ENCODE measurements at places on chromosomes 1 and 21. TPM values are rescaled to one million over a fixed set of nuclear protein-coding genes. Genes with fewer than 3 reads are reported as not detected.
A peak's percentile ranks its signal among the peaks of the same experiment; 100 is the strongest.

DNA sequence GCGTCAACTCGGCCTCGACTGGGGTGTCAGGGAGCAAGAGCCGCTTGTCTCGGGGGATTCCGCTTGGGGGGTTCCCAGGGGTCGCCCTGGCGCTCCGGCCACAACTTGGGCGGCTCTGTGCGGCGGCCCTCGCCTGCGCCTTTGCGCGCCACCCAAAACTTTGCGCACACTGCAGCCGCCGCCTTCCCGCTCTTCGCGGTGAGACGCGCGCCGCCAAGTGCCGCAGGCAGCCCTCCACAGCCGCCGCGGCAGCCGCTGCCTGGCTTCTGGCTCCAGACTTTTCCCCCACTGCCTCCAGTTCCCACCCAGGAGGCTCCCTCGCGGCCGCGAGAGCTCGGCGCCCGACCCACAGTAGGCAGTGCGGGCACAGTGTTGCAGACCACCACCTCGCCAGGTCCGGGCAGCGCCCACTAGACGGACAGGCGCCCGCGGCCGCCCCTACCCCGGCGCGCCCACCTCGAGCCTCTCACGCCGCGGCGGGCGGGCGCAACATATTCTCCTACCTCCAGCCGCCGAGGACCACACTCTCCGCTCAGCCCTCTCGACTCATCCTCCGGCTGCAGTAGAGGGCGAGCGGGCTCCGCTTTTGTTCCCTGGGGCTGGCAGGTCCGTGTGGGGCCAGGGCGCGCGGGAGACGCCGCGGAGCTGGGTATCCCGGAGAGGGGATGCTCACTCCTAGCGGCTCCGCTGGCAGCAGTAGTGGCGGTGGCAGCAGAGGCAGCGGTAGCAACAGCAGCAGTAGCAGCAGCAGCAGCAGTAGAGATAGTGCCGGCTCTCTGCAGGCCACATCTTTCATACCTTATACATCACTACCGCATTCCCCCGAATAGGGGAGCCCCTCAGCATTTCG is 296.6 kb downstream of the OMA1 start:
- peaks cover 42% of the 10 kb centered on the region for H3K27me3 ChIP-seq
- no peaks in the 10 kb centered on the region for H3K36me3 ChIP-seq

Gene SYNJ1
- 17.4 TPM for total RNA-seq

Gene FAM177B
- total RNA-seq, result 2.2 TPM

Gene FNDC7
- total RNA-seq, result 0.32 TPM

GRCh38 chr1:40936931-40937339 is 42.6 kb upstream of the CTPS1 start:
- H3K4me1 ChIP-seq, result no peaks in the 10 kb centered on the region
- no peak for DNase-seq
- no peak overlapping the region for H3K4me3 ChIP-seq
- no peaks in the 10 kb centered on the region for H3K27me3 ChIP-seq
- H3K36me3 ChIP-seq, result no peaks in the 10 kb centered on the region

Gene SLC6A9
- total RNA-seq, result 1.1 TPM

Gene DDX59
- total RNA-seq, result 36.7 TPM

Gene FMO2
- 0.40 TPM for total RNA-seq

DNA sequence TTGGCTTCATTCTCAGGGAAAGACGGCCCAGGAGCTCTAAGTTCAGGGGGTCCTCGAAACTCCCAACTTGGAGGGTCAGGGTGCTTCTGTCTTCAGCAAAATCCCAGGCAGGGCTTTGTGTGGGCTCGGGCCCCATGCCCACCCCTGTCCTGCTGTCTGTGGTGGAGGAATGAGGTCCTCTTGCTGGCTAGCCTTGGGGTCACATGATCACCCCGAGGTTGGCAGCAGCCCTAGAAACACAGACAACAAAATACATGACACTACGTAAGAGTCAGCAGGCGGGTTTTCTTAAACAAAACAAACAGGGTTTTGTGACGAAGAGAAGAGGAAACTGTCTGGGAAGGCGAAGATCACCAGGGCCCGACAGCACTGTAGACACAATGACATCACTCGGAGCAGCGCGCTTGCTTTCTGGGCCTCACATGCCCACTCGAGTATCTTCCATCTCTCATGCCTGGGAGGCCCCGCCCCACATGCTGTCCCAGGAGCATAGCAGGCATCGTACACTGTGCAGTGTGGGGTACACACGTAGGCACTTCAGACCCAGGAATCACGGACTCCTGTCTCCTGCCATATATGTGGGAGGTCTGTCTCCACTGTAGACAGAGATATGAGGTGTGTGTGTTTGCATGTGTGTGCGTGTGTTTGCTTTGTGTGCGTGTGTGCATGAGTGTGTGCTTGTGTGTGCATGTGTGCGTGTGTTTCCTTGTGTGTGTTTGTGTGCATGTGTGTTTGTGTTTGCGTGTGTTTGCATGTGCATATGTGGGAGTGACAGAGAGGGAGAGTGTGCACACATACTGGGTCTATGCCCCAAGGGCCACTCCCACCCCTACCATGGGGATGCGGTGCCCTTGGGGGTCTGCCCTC is 94.7 kb downstream of the SIK1 start:
- H3K4me1 ChIP-seq, result no peaks in the 10 kb centered on the region
- DNase-seq, result no peak
- no peaks in the 10 kb centered on the region for H3K36me3 ChIP-seq
- H3K27ac ChIP-seq, result peak overlapping the region; percentile 77

Gene NES
- 50.5 TPM for total RNA-seq

Gene JAK1
- 210 TPM for total RNA-seq

DNA sequence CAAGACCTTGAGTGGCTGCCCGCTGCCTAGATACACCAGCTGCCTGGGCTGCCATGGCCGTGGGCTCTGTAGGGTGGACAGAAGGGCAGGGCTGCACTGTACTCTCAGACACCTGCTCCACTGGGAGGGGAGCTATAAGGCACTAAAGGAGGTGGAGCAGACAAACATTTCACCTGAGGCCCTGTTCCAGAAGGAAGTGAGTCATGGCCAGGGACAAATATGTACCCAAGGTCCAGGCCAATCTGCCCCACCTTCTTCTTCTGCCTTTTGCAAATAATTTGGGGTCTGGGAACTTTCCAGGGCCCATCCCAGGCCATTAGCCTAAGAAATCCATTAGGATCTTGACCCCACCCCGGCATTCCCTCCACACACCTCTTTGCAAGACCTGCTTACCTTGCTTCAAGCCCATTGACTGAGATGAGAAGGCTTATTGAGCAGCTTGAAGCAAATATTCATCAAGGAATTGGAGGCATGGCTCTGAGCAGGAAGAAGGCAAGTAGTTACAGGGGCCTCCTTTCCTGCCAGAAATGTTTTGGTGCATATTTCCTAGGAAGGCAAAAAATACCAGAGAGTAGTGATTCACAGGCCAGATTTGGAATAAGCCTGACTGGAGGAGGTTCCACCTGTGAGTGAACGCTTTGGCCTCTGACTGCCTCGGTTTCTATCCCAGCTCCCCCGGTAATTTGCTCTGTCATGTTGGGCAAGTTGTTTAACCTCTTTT is at the start of gene CAPN8:
Gene CAPN8, minus strand, starts transcription at position 110 of the 721 bp plus-strand sequence. Its CDS starts 55 bp downstream, at position 55.
- no peaks in the 10 kb centered on the region for H3K27me3 ChIP-seq
- no peaks in the 10 kb centered on the region for H3K4me1 ChIP-seq
- no peaks in the 10 kb centered on the region for H3K36me3 ChIP-seq
- no peak within 1 kb of the TSS for H3K27ac ChIP-seq

GRCh38 chr1:47334765-47335435 is 1.3 kb downstream of the CMPK1 start:
- no peaks in the 10 kb centered on the region for H3K36me3 ChIP-seq
- H3K27ac ChIP-seq, result peak overlapping the region; percentile 99
- no peaks in the 10 kb centered on the region for H3K27me3 ChIP-seq
- H3K4me3 ChIP-seq, result peak overlapping the region; percentile 86
- DNase-seq, result no peak

DNA sequence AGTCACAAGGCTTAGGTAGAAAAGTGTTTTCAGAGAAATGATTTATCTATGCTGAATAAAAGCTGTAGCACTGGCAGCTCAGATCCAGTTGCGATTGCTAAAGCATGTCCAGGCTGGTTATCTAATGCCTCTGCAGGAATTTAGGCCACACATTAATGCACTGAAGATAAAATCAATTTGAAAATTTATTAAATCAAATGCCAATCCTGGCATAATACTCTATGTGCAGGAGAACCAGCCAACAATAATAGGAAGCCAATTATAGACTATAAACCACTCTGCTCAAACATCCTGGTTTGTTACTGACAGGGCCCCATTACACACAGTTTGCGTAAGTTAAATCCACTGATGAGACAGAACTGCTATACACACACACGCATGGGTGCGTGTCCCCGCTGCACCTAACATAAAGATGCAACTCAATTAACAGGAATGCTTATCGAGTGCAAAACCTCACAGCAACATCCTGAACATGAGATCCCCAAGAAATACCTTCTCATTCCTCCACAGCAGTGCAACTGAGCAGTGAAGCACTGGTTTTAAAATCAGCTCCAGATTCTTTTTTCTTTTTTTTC is 40.6 kb downstream of the PTP4A2 start:
- no peak for DNase-seq
- peaks cover 9% of the 10 kb centered on the region for H3K4me1 ChIP-seq
- no peaks in the 10 kb centered on the region for H3K36me3 ChIP-seq

DNA sequence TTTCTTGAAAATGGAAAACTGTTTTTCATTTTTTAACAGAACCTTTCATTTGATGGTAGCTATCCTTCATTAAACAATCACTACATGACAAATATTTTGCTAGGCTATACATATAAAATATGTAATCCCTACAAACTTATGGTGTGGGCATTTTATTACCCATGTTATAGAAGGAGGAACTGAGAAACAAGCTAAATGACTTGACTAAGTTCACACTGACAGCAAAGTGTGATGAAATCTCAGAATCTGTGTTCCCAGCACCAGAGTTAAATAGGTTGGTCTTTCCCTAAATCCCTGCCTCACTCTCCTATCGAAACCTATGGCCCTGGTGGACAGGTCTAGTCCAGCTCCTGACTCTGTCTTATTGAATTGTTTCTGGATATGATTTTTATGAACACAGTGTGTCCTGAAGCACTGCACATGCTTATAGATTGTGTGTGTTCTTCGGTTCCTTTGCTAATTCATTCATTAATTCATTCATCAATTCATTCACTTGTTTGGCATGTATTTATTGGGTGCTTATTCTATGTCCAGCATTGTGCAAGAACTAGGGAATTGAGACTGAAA is 301.0 kb downstream of the GRIK1 start:
- no peaks in the 10 kb centered on the region for H3K36me3 ChIP-seq
- no peak overlapping the region for H3K4me3 ChIP-seq
- no peak overlapping the region for H3K27ac ChIP-seq
- no peaks in the 10 kb centered on the region for H3K27me3 ChIP-seq
- no peak for DNase-seq

DNA sequence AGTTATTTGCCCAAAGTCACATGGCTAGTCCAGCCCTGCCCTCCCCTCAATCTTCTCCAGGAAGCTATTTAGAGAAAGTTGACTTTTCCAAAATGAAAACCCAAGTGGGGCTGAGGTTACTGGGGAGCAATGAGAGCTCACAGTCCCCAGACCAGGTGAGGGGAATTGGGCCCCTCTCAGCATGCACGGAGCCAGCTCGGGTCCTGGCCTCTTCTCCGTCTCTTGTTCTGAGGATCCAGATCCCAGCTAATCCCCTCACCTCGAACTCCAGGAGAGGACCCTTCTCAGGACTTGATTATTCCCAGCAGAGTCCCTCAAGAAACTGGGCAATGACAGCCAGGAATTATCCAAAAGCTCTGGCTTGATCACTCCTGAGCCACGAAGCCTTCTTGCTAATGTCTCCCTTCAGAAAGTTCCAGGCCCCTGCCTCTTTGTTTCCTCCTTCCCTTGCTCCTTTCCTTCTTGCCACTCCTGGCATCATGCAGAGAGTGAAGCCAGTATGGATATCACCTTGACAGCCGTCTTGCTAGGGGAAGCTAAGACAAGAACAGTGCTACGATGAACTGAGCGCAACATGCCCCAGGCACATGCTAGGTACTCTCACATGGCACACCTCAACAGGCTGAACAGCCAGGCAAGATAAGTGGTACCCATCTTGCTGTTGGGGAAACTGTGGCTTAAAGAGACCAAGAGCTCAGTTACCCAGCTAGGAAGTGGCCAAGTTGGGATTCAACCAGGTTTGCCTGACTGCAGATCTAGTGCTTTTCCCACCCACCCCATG is 51.9 kb downstream of the KLHDC7A start:
- no peak overlapping the region for H3K4me3 ChIP-seq
- H3K27ac ChIP-seq, result no peak overlapping the region
- DNase-seq, result peak; percentile 35
- no peaks in the 10 kb centered on the region for H3K4me1 ChIP-seq
- no peaks in the 10 kb centered on the region for H3K27me3 ChIP-seq

DNA sequence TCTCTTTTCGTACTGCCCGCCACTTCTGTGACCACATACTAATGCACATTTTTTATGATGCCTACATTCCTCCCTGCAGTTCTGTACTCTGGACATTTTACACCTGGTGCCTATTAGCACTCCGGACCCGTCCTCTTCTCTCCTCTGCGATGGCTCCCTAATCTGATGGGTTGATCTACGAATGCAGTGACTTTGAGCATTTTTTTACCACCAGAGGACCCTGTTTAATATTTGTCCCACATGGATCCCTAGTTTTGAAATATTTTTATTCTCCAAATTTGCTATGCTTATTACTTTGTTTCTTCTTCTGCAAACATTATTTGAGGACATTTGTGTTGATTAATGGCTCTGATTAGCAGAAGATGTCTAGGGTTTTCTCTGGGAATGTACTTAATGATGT is 5.2 kb downstream of the PPFIA4 start:
- no peak for DNase-seq
- H3K4me3 ChIP-seq, result no peak overlapping the region
- no peak overlapping the region for H3K27ac ChIP-seq
- no peaks in the 10 kb centered on the region for H3K36me3 ChIP-seq
- H3K4me1 ChIP-seq, result peaks cover 17% of the 10 kb centered on the region
- no peaks in the 10 kb centered on the region for H3K27me3 ChIP-seq

GRCh38 chr1:110264430-110264829 is 54.3 kb downstream of the KCNC4 start:
- no peaks in the 10 kb centered on the region for H3K4me1 ChIP-seq
- no peaks in the 10 kb centered on the region for H3K27me3 ChIP-seq
- no peak for DNase-seq
- no peaks in the 10 kb centered on the region for H3K36me3 ChIP-seq
- H3K4me3 ChIP-seq, result no peak overlapping the region

DNA sequence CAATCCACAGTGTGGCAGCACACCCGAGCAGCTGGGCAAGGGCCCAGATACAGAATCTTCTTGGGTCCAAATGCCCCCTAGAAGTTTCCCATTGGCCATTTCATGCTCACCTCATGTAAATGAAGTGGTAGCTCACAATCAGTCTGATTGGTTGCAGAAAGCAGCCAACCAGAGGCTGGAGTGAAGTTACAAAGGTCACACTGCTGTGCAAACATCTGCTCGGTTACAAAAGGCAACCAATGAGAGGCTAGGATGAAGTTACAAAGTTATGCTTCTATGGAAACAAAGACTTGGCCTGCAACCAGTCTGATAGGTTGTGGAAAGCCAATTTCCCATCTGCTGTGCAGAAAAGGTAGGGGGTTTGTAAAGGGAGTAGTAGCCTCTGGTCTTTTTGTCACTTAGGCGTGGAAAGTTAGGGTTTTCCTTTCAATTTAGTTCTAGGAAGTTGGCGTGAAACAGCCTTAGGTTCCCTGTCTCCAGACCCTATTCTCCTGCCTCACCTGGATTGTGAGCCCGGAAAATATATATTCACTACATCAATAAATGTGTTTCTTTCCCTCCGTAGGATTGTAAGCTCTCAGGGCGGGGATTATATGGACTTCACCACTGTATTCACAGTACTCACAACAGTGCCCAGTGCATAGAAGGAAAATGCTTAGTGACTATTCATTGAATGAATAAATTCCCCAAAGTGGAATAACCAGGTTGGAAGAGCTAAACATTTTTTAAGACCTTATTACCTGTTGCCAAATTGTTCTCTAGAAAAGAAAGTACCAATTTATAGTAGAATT is 91.9 kb downstream of the URB2 start:
- H3K4me1 ChIP-seq, result no peaks in the 10 kb centered on the region
- no peak for DNase-seq
- no peak overlapping the region for H3K4me3 ChIP-seq
- H3K27ac ChIP-seq, result no peak overlapping the region
- no peaks in the 10 kb centered on the region for H3K27me3 ChIP-seq
